ENCODE measurements at places on chromosomes 1 and 21.

- DNase-seq: peak; percentile 87
Measured at GRCh38 chr1:223748773-223749733, 36.7 kb downstream of the CAPN2 start.

GRCh38 chr1:150168960-150169601 lies 19.4 kb downstream of the PLEKHO1 start:
- DNase-seq: peak; percentile 73

DNA sequence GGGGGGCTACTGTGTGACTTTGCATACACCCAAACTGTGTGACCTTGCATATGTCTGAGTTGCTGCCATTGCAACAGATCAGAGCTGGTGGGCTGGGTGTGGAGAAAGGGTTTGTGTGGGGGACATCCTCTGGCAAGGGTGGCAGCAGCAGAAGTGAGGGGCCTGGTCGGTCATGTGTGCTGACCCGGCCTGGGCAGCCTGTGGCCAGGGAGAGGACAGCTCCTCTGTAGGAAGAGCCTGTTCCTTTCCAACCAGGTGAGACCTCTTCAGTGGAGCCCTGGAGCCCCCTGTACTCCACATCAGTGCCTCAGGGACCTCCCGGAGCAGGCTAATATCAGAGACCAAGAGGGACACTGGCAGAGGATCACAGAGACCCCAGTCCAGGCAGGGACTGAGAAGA lies 8.3 kb downstream of the PCSK9 start:
- DNase-seq: no peak

DNA sequence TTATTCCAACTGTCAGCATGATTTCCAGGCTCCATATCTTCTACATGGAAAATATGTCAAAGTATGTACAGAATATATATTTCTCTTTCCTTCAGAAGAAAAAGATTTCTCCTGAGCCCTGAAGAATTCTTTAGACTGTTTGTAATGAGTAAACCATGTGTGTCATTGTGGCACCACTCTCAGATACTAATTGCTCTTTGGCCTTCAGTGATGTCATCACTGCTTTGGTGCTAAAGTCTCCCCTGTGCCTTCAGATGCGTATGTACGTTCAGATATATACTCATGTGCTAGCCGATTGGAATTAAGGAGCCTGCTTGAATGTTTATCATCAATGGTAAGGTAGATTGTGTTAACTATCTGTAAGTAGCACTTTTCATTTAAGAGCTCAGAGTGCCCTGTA lies 20.6 kb upstream of the NBL1 start:
- no peak for DNase-seq

DNA sequence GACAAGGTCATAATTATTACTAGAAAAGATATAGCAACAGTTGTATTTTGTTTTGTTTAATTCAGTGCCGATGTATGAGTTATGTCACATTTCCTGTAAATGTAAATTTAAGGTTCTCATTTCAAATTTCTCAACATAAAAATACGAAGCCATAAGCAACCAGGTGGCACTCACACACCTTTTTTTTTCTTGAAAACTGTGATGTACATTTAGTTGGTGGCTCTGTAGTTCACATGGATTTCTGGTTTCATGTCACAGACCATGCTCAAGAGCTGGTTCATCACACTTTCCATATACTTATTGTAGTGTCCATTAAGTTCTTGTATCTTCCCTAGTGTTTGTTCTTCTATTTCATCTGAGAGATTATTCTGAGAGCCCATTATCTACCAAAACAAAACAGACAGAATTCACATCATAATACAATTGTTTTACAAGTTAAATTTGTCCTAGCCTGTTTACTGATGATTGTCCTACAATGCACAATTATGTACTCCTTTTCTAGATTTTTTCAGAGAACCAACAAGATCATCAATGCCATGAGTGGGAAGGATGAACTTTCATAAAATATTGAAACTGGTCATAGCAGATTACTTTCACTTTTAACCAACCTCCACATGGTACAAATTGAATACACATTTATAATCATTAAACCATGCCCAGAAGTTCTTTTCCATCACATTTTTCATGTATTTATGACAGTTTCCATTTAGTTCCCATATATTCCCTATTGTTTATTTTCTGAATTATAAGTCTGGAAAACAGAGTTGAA lies 17.1 kb downstream of the ATP6V1G3 start:
- no peak for DNase-seq

GRCh38 chr21:31732597-31733550 lies 956 bp upstream of the SCAF4 start:
- peak; percentile 9 for DNase-seq

DNA sequence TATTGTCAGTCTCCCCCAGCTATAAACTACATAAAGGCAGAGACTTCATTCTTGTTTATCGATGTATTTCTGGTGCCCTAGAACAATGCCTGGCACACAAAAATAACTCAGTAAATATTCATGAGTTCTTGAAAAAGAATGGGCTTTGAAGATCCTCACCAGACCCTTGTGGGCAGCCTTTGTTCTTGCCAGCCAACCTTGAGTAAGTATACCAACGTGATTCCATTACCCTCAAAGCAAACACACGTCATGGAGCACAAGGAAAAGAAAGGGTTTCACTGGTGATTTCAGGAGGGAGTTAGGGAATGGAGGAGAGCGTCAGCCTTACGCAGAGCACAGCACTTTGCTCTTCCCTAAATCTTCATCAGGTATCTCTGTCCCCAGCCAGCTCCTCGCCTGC lies 29.4 kb downstream of the NMNAT2 start:
- no peak for DNase-seq

- DNase-seq: no peak
Measured at GRCh38 chr1:209585197-209585596, 1.7 kb downstream of the CAMK1G start.

DNA sequence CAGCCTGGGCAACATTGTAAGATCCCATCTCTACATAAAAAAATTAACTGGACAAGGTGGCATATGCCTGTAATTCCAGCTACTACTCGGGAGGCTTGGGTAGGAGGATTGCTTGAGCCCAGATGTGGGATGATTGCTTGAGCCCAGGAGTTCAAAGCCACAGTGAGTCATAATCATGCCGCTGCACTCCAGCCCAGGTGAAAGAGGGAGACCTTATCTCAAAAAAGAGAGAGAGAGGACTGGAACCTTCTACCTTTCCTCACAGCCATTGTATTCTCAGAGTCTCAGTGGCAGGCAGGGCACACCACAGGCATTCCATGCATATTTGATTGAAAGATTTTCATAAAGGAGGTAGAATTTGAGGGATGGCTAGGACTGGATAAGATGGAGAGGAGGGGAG lies 78.4 kb downstream of the KIF14 start:
- DNase-seq: no peak

DNA sequence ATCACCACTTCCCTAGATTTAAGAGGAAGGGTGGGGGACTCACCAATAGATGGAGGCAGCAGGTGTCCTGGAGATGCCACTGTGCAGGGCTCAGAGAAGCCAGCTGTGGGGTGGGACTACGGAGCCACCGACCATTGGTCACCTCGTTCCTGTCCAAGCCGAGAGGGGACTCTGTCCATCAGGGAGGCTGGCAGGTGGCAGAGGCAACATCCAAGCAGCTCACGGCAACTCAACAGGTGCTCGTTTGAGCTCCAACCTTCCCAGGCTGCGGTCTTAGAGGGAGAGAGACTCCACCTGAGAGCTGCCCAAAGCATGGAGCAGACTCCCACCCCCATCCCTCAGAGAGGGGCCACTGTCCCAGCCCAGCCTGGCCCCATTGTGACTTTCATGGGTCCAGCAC lies 71.4 kb downstream of the IGSF21 start:
- DNase-seq: no peak

- DNase-seq: no peak
Measured at GRCh38 chr1:247475793-247476192, 17.9 kb upstream of the OR2B11 start.

DNA sequence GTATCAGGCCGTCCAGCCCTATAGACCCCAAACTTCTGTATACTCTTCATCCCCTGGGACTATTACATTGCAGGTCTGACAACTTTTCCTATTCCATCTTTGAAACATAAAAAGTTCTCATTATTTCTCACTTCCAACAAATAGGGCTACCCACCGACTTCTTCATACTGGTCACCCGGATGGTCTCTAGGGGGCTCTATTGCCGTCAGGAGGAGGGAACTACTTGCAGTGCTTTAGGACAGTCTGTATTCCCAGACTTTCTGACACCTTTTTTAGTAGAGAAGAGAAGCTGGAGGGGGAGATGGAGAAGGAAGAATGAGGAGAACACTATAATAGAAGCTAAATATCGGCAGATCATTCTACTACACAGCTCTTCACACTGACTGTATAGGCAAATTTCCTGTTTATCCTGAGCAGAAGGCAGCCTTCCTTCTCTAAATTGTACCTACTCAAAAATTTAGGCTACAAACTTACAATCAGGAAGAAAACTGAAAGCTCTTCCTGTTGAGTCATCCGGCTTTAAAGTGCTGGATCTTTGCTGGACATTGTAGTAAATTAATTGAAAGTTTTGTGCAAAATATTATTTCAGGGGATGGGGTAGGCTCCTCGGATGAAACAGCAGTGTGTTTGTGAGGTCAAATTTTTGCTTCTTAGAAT lies 54.6 kb downstream of the CDC7 start:
- no peak for DNase-seq

DNA sequence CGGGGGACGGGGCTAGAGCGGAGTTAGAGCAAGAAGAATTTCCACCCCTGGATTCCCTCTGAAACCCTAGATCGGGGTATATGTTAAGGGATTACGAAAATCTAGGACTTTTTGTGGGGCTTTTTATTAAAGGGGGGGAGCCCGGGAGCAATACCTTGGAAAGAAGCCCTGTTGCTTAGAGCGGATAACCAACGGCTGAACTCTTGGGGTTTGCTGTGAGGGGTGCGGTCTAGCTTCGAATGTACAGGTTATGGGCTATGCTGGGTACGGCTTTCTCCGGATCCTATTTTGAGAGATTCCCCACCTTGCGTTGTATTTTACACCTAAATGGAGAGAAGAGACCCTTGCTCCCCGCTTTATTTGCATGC lies 626 bp downstream of the DYRK3 start:
- no peak for DNase-seq

DNA sequence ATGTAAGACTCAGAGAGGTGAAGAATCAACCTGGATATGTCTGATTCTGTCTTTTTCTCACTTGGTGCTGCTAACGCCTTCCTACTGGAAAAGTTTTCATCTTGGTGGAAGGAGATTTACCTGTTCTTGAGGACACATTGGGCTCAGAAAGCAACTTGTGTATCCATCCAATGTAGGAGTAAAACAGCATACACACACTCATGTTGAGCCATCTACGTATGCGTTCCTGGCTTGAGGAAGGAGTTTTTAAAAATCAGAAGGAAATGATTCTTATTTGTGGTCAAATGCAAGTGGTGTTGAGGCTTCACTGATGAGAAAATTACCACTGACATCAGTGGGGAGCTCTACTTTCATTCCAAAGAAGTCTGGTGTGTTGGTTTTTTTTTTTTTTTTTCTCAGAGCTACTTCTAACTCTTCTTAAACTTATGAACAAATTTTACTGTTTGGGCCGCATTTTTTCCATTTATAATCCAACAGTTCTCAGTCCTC lies 25.6 kb downstream of the XCL2 start:
- no peak for DNase-seq

DNA sequence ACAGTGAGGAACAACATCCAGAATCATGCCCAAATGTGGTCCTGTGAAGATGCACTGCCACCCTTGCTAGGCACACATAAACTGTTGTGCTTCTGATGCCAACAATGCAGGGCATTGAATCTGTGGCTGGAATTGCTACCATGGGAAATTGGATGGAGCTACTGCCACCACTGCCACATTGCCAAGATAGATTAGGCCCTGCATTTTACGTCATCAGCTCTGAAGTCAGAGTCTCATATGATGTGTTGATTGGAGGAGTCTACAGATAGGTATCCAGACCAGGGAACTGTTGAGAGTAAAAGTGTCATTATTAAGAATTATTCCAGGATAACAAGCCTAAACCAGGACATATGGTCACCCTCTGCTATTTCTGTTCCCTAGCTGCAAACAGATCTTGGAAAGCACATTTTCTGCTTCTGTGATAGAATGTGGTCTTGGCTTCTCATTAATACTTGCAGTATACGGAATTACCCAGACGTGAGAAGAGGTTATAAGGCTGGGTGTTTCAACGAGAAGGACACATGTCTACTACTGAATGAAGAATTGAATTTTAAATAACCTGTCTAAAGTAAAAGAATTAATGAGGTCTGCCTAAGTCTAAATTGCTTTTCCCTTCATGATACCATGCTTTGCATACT lies 106.6 kb downstream of the TNNI3K start:
- DNase-seq: no peak

DNA sequence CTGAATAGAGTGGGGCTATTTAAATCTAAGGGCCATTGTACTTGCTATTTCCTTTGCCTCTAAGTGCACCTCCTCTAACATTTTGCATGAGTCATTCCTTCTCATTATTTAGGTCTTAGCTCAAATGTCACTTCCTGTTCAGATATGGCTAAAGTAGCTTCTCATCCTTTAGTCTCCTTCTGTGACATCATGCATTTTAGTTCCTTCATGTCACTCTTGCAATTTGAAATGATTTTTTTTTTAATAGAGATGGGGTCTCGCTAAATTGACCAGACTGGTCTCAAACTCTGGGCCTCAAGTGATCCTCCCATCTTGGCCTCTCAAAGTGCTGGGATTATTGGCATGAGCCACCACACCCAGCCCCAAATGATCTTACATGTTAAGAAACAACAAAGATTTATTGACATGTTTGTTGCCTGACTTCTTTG lies 6.6 kb downstream of the TBX19 start:
- DNase-seq: no peak

DNA sequence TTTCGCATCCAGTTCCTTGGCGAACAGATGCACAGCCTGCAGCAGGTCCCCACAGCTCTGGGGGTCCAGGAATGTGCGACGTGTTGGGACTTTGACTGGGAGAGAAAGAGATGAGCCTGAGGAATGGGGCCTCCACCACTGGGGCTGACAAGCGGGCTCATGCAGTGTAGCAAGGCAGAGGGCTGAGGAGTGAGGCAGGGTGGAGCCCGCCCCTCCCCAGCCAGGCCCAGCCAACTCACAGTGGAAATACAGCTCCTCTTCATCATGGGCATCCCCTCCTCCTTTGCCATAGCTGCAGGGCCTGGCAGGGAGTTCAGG lies 30.7 kb downstream of the CDCA8 start:
- DNase-seq: no peak

DNA sequence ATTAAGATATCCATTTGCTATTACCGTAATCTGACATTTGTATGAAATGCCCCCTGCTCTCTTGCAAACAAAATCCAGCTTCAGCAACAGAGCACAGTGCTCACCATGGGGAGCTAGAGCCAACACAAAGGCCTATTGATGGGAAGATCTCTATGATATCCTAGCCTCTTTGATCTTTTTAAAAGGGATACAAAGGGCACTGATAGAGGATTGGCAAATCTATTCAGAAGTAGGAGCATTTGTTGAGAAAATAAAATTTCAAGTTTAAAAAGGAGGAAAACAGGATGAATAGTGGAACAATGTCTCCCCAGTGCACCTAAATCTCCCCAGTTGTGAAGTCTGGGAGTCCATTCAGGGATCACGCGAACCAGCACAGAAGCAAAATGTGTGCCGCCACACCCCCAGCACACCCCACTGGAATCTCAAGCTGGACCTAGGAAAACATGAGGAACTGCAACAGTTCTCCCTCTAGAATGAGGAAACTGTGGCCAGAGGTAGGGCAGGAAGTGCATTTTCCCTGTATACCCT lies 32.2 kb downstream of the MRAP start:
- peak; percentile 44 for DNase-seq

GRCh38 chr1:116123837-116124533 lies 12.8 kb downstream of the MAB21L3 start:
- DNase-seq: no peak

Data from HuH-7 (cell line).